ENCODE measurements at places on chromosomes 1 and 21.

- no peak for DNase-seq
These were observed 23.5 kb downstream of the CYP4B1 start for GRCh38 chr1:46822248-46822826.

GRCh38 chr1:181383695-181384094 lies 99.6 kb upstream of the CACNA1E start:
- DNase-seq: no peak

DNA sequence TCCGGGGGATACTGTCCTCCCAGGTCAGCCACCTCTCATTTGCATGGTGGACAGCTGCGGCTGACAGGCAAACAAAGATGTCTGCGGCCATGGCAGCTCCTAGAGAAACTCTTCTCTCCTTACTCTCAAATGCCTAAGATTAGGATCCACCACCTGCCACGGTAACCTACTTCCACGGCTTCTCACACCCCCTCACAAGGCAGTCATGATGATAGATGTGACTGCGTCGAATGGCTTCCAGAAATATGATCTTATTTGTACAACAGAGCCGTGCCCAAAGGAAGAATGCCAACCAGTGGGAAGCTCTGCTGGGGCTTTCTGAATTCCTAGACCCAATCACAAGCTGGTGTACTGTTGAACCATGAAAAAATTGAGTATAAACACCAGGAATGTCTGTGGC lies 73.4 kb downstream of the BACE2 start:
- DNase-seq: no peak

DNA sequence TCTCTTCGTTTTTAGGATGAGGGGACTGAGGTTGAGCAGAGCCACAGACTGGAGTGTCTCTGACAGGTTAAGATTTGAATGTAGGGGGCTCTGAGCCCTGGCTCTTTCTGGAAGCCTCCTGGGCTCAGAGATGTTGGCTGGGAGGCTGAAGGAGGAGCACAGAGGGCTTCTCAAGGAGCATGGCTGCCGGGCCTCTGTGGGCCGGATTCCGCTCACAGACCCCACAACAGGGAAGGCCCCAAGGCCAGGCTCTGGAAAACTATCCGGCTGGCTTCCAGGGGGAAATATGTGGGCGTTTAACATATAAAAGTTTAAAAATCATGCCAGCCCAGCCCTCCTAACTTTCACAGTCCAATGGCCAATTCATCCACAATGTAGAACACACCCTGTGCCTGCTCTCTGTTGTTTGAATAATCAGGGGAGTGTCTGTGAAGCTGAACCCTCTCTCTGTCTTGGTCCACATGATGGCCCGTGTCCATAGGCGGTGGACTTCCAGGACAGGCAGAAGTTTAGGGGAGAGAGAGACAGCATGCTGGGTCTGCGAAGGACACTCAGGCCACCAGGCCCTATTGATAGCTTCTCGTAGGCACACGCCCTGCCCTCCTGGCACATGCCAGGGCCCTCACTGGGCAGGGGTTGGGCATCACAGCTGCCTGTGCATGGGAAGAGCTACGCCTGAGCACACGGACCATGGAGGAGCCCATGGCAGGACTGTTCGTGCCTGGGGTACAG lies 10.8 kb downstream of the OBSCN start:
- DNase-seq: no peak

- DNase-seq: no peak
These were observed 17.5 kb downstream of the MAB21L3 start for GRCh38 chr1:116128664-116129063.

DNA sequence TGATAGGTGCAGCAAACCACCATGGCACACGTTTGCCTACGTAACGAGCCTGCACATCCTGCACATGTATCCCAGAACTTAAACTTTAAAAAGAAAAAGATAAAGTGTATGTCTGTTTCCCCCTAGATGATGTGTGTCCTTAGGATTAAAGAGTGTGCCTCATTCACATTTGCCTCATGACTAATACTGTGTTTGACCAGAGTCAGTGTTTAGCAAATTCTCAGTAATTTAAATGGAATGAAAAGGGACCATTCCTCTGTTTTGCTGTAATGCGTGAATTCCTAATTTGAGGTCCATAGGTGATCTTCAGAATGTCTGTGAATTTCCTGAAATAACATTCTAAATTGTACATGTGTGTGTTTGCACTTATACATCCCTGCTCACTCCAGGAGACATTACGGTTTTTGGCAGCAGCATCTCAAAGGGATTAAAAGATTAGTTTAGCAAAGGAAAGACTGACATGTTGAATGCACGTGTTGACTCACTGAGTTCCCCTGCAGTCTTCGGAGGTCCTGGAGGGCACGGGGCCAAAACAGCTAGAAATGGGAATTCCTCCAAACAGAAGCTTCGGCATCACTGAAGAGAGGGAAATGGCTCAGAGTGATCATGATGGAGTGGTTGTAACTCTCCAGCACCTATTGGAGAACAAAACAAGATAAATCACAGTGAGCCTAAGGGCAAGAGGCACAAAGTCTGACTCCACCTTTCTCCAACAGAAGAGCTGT lies 19.1 kb upstream of the SLC35F3 start:
- DNase-seq: no peak

GRCh38 chr1:21319447-21320407 lies 29.5 kb upstream of the ECE1 start:
- DNase-seq: no peak

- no peak for DNase-seq
These were observed 61.8 kb downstream of the DTL start for GRCh38 chr1:212097360-212097759.

DNA sequence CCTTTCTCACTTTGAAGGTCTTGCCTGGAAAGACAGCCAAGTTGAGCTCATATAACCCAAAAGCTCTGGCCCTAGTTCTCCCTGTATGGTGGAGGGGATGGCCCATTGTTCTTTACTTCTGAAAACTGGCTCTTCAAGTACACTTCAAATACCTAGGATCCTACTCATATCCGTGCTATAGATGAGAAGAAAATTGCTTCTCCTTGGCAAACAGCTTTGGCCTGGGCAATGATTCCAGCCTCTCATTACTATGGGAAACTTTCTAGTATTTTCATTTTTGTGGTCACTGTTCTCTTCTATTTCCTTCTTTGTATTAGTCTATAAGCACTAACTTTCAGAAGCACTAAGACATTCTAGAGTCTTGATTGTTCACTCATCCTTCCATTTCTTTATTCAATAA lies 53.7 kb downstream of the ZNF697 start:
- DNase-seq: no peak

DNA sequence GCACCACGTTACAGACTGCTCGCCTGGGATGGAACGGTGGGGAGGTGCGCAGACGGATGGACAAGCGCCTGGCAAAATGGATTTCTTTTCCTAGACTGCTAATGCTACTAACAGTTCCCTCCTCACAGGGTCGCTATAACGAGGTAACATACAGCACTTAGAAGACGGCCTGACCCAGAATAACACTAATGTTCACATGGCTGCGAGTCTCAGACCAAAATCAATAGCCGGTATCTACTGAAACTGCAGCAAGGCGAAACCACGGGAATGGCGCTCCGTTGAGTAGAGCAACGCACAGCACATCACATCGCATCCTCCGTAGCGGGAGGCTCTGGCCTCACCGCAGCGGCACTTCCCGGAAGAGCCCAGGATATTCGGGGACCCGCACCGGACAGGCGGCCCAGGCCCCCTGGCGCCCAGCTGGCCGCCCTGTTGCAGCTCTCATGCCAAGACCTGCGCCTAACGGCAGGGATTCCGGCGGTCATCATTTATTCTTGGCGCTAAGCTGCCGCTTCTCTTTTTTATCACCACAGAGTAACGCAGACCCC lies 46.6 kb downstream of the VPS26C start:
- no peak for DNase-seq

DNA sequence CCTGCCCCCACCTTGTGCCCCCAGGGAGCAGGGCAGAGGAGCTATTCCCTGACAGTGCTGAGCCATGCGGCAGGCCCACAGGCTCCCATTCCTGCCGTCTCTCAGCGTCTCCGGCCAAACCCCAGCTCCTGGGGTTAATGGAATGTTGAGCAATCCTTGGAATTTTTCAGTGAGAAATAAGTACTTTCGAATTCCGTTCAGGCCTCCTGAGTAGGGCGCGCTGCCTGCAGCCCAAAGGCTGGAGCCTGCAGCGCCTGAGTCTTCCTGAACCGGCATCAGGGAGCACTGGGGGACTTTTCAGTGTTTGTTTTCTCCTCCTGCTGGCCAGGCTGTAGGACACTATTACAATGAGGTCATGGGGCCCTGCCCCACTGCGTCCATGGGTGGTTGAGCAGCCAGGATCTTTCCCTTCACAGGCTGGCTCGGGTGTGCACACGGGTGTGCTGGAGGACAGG lies 33.3 kb upstream of the CSF1 start:
- DNase-seq: peak; percentile 79

DNA sequence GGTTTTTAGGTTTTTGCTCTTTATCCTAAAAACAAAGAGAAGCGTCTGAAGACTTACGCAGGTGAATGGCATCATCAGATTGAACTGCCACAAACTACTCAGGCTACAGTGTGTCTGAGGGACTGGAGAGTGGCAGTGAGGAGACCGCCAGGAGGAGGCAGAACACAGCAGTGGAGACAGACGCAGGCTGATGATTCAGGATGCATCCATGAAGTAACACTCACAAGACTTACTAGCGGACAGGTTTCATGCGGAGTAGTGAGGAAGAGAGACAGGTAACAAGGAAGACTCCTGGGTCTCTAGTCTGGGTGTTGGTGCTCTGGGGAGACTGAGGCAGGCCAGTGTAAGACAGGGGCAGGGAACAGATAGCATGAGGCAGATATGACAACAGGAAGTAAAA lies 5.7 kb downstream of the HSF2BP start:
- DNase-seq: no peak

DNA sequence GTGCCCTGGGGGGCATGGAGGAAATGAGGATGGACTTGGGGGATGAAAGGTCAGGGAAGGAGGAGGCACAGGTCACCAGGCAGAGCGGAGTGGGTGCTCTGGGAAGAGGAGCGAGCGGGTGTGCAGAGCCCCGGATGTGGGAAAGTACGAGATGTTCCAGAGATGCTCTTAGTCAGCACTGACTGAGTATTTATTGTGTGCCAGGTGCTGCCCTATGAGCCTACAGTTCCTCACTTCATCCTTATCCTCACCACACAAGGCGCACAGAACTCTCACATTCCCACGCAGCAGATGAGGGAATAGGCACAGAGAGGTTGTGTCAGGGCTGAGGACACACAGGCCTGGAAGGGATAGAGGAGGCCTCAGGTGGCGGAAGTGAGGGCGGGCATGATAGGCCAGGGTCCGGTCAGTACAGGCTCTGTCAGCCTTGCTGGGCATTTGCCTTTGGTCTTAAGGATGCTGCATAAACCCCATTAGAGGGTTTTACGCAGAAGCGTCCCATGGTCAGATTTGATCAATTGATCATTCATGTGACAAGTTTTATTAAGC lies 77.3 kb downstream of the ARHGEF10L start:
- no peak for DNase-seq

DNA sequence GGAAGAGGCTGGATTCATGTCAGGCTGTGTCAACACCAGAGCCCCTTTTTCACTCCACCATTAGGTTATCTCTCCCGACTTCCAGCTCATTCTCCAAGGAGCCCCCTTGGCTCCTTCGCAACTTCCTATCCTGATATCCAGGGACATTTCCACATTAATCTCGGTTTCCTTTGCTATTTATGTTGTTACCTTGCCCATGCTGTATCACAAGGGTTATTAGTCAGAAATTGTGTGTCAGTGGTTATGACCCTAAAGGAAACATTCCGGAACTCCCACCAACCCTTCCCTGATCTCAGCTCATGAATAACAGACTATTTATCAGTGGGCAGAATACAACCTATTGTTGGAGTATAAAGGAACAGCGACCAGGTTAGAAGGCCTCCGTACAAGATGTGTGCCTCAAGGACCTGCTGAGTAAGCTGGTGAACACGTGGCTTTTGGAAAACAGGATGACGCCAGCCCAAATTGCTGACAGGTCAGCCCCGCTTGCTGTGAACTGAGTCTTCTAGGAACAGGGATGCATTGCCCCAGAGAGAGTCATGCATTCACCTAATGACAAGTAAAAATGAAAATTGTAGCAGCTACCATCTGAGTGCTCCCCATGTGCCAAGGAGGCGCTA lies 121.5 kb downstream of the PLPP3 start:
- no peak for DNase-seq

GRCh38 chr1:41380195-41380594 lies 19.0 kb downstream of the FOXO6 start:
- DNase-seq: no peak

DNA sequence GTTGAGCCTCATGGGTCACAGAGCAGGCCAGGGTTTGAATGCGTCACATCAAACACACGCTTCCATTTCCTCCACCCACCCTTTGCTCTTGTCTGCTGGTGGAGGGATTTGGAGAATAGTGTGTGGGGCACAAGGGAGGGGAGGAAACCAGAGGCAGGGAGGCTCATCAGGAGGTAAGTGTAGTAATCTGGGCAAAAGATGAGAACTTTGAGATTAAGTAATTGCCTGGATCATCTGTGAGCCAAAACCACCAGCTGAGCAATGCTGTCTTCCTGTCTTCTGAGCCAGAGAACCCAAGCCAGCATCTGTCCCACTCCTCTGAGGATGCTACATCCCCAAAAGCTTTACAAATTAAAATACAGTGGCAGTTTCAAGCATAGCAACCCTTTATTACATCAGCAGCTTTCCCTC lies 45.2 kb downstream of the C8B start:
- no peak for DNase-seq

- DNase-seq: peak; percentile 84
These were observed at the start of gene HPDL for GRCh38 chr1:45326627-45327623. HPDL (plus strand) TSS chr1:45326895; CDS start chr1:45327149, 254 bp downstream.

- no peak for DNase-seq
These were observed 205.4 kb upstream of the FMN2 start for GRCh38 chr1:239886266-239886665.

DNA sequence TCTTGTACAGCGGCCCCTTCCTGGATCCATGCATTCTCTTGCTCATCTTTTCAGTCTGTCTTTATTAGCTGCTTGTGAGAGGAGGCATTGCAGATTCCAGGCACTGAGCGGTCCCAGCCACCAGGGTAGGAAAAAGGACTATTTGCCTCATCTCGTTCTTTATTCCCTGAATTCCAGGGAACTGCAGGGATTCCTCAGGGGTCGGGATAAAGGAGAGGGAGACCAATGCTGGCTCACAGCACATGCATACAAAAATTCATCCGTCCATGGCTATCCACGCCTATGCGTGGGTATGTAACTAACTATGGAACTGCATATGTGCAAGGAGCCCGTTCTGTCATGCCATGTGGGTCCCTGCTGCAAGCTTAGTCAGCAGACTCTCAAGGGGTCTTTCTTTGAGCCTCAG lies 879 bp upstream of the PLPPR5 start:
- DNase-seq: no peak

Measured in sciatic nerve (tissue), 2 donors.